ENCODE measurements at places on chromosomes 7 and 10. TPM values are rescaled to one million over a fixed set of nuclear protein-coding genes. Genes with fewer than 3 reads are reported as not detected.

- DNase-seq, result no peak
Observed at GRCh38 chr10:70683601-70683934, 11.3 kb downstream of the ADAMTS14 start.

- DNase-seq, result no peak
Observed at GRCh38 chr10:132189016-132189415, 2.3 kb downstream of the DPYSL4 start.

Gene METTL27
- 3.8 TPM for total RNA-seq

DNA sequence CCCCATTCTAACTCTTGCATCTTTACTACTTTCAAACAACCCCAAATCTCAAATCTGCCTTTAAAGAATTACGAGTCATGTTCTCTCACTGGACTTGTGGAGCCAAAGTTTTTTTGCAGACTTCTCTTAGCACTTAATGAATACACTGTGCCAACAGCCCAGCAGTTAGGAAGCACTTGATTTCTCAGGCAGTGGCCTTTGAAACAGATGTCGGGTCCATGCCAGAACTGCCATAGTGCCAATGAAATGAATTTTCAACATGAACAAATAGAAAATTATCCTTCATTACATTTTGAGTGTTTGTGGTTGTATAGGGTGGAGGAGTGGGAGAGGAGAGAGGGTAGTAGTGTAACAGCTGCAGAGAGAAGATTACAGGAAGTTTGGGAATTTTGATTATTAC, 5.9 kb downstream of the BORCS7 start:
- peak; percentile 67 for DNase-seq

- no peak for DNase-seq
Observed at GRCh38 chr10:122159141-122159970, 111.7 kb upstream of the BTBD16 start.

- DNase-seq, result no peak
Observed at GRCh38 chr7:156091519-156092080, 279.3 kb upstream of the SHH start.

- no peak for DNase-seq
Observed at GRCh38 chr7:117011419-117012260, 58.3 kb downstream of the ST7 start.

DNA sequence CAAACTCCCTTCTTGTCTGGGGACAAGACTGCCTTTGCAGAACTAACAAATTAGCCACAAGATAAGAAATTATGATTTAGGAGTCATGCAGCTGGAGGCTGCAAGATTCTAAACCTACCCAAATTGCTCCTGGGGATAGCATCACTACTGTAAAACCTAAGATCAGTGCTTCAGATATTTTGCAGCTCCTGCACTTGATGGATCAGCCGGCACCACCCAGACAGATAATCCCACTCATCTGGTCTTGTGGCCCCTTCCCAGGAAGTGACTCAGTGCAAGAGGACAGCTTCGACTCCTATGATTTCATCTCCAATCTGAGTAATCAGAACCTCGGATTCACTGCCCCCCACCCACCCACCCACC, 181.9 kb downstream of the AKR1D1 start:
- no peak for DNase-seq
